Left forelimb (tissue), 1 donor: ENCODE measurements at places on chromosomes 13 and 19.

GRCh38 chr13:35593651-35594050 lies 117.2 kb upstream of the MAB21L1 start:
- DNase-seq = no peak

- no peak for DNase-seq
Observed at GRCh38 chr13:59452189-59452890, 711.4 kb downstream of the DIAPH3 start.

DNA sequence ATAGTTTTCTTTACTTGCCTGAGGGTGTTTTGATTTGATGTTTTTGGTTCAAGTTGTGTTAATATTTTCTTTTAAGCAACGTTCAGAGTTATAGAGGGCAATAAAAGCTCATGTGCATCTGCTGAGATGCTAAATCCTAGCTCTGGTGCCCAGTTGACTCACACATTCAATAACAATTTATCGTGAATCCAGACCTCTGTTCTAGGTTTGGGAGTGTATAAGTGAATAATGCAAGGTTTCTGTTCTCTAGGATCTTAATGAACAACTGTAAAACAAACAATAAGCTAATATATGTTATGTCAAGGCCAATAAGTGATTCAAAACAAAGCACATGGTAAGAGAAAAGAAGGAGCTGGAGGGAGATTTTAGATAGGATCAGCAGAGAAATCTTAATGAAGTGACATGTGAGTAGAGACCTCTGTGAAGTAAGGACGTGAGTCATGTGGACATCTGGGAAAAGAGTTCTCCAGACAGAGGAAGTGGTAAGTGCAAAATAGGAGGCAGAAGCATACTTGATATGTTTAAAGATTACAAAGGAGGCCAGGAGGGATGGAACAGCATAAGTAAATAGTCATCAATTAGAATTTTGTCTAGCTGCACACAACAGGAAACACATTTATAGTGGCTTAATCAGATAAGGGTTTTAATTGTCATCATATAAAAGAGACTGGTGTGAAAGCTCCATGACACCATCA lies 278.5 kb upstream of the HTR2A start:
- no peak for DNase-seq

- DNase-seq = no peak
Observed at GRCh38 chr13:38657191-38657590, 29.7 kb upstream of the FREM2 start.

- DNase-seq = no peak
Observed at GRCh38 chr19:15519433-15519976, 11.2 kb downstream of the CYP4F22 start.

GRCh38 chr19:34145741-34146202 lies 26.5 kb upstream of the LSM14A start:
- no peak for DNase-seq

GRCh38 chr19:15128162-15128770 lies 21.1 kb downstream of the SYDE1 start:
- DNase-seq = no peak

GRCh38 chr19:10344780-10345179 lies 5.4 kb upstream of the ICAM3 start:
- DNase-seq = no peak

DNA sequence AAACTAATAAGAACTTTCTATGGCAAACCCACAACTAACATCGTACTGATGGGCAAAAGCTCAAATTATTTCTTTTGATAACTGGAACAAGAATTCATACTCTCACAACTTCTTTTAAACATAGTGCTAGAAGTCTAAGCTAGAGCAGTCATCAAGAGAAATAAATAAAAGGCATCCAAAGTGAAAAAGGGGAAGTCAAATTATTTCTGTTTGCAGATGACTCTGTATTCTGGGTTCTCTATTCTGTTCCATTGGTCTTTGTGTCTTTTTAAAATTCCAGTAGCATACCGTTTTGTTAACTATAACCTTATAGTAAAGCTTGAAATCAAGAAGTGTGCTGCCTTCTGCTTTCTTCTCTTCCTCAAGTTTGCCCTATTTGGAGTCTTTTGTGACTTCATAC lies 1215.9 kb downstream of the UQCRFS1 start:
- DNase-seq = no peak

GRCh38 chr13:108352599-108352998 lies 83.1 kb downstream of the TNFSF13B start:
- no peak for DNase-seq

- DNase-seq = no peak
Observed at GRCh38 chr13:107742544-107742943, 472.8 kb downstream of the LIG4 start.

- DNase-seq = no peak
Observed at GRCh38 chr19:48696353-48697010, 711 bp downstream of the FUT2 start.

DNA sequence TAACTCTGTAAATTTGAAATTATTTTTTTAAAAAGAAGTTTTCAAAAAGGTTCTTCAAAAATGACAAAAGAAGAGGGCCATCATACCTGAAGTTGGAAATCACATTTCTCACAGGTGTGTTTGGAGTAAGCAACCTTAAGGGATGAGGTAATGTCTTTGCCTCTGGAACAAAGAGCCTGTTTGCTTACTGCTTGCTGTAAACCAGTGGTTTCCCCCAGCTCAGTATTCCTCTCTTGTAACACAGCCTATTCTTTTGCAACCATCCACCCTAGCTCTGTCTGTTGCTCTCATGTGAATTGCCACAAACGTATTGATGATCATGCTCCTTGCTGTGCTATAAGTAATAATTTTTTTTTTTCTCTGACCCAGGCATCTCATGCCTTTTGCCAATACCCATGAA lies 38.1 kb downstream of the UCHL3 start:
- DNase-seq = no peak

GRCh38 chr13:72698164-72698563 lies 29.3 kb downstream of the MZT1 start:
- DNase-seq = no peak

DNA sequence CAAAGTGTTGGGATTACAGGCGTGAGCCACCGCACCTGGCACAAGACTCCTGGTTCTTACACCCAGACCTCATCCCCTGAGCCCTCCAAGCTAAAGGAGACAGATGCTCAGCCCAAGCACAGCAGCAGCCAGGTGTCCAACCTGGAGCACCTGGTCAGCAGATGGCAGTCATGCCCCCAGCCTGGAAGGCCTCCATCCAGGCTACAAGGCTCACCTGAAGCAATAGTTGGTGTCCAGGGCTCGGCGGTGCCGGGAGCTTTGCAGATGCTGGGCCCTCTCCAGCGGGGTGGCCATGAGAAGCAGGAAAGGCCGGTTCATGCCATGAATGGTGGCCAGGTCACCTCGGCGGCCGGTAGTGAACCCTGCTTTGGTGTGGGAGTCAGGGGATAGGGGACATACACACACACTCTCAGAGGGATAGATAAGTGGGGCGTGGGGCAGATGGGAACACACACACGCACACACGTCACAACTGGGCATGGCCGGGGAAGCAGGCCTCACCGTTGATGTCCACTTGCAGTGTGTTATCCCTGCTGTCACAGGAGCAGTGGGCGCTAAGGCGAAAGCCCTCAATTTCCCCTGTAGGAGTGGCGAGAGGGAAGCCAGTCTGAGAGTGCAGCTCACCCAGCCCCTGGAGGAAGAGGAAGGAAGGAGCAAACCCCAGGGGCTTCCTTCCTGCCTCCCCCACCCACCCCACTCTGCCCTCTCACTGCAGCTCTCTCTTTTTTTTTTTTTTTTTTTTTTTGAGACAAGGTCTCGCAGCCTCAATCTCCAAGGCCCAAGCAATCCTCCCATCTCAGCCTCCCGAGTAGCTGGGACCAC lies 11.8 kb downstream of the TGFB1 start:
- no peak for DNase-seq

GRCh38 chr19:17553256-17553655 lies 2.2 kb upstream of the COLGALT1 start:
- peak; percentile 77 for DNase-seq

- DNase-seq = no peak
Observed at GRCh38 chr13:97497400-97497799, 63.4 kb downstream of the RAP2A start.

DNA sequence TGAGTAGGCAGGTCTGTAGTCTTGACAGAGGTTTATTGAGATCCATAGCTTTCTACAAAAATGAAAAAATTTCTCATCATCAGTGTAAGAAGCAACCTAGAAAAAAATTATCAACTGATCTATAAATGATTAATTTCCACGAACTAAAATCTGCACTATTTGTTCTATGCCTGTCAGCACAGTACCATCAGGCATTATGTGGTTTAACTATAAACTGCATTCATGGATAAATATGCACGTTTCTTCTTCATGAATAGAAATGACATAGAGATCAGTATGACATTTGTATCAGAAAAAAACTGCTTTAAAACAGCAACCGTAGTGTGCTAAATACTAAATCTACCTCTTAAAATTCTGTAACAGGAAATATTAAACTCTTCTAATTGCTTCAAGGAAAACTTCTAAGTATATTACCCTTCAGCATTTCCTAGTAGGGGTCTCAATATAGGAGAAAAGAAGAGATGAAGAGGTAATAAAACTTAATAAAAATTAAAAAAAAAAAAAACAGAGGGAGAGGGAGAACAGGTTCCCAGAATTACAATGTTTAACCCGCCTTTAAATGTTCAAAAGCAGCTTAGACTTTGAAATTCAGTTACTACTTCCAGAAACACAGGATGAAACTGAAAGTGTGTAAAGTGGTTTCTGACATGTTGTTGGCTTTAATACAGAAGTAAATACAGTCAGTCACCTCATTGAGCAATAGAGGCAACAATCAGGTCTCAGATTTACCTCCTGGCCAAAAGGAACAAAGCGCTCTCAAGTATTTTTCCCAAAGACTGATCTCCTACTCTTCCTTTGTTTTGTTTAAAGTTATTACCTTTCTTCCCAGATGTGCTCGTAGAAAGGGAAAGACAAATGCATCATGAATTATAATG lies 144.4 kb downstream of the DIAPH3 start:
- no peak for DNase-seq
